ENCODE measurements at places on chromosomes 6 and 20.

- no peak for DNase-seq
Measured at GRCh38 chr20:14223806-14224205, 113.6 kb downstream of the FLRT3 start.

GRCh38 chr6:149045404-149045803 is 272.1 kb upstream of the TAB2 start:
- no peak for DNase-seq

DNA sequence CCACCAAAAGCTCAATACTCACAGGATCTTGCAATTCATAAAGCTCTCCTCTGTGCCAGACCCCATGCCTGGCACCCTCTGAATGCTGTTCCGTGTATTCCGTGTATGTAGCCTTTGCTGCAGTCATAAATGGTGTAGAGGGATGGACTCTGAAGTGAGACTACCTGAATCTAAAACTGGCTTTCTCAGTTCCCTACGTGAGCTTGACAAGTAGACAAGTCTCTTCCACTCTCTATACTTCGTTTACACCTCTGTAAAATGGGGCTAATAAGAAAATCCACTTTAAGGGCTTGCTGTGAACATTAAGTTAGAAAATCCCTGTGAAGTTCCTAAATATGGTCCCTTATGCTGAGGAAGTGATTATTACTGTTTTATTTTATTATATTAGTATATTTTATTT is 31.5 kb downstream of the PPP1R16B start:
- no peak for DNase-seq

- no peak for DNase-seq
Measured at GRCh38 chr6:67775333-67775732, 859.7 kb upstream of the ADGRB3 start.

DNA sequence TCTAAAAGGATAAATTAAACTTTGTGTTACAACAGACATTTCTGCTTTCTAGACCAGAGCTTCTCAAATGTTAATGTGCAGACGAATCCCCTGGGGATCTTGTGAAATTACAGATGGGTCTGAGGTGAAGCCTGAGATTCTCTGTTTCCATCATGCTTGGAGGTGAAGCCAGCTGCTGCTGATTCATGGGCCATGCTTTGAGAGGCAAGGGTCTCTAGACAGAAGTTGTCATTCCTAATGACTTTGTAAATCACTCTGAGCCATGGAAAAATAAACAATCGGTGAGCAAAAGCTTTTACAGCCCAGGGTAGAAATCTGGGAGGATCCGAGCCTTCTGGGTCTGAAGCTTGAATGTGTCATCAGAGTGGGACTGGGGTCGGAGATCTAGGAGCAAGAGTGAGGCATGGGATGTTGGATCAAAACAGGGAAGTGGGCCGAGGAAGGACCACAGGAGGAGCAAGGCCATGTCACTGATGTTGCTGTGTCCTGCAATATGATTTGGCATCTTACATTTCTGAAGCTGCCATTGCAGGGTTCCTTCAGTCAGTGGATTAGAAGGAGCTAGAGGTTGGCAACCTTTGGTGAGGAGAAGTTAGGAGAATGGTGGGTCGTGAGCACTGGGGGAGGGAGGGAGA is 77.3 kb downstream of the TRMT11 start:
- no peak for DNase-seq

- no peak for DNase-seq
Measured at GRCh38 chr6:150646228-150646627, 46.5 kb downstream of the PLEKHG1 start.

DNA sequence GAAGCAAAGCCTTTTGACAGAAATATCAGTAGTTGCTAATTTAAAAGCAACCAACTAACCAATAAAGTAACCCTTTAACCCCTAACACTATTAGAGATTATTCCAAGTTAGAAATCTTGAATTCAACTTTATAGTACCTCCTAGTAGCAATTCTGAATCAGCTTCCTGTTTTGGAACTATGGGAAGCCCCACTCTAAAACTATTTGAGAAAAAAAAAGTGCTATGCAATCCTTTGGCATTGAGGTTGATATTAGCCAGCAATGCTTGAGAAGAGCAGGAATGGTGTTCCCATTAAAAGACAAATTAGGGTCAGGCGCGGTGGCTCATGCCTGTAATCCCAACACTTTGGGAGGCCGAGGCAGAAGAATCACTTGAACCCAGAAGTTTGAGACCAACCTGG is 306.2 kb upstream of the ZFP64 start:
- DNase-seq, result no peak

GRCh38 chr20:32509639-32510066 is 75.5 kb downstream of the NOL4L start:
- DNase-seq, result no peak

- no peak for DNase-seq
Measured at GRCh38 chr6:106790935-106791334, 161.6 kb downstream of the QRSL1 start.

Measured in type B pancreatic cell (in vitro differentiated cells).